Foreskin melanocyte (primary cell): ENCODE measurements at places on chromosomes 12 and 14.

DNA sequence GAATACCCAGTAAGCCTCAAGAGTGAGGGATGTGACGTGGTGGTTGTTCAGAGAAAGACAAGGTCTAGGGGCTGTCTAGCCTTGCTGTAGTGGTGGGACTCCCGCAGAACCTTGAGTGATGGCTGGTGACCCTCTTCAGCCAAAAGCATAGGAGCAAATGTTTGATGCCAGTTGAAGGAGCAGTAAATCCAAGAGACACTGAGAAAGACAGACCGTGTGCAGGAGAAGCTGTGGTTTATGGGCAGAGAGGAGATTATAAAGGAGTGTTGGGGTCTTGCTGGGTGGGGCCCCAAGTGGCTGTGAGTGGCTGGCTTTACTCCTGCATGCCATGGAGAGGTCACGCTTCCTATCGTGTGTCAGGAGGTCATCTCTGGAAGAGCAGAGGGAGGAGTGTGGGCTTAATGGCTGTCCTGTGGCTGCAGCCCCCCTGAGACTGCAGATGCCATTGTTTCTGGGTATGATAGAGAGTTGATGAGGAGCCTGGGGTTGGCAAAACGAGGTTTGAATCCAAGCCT is 152.0 kb upstream of the CCND2 start:
- no peak for DNase-seq

DNA sequence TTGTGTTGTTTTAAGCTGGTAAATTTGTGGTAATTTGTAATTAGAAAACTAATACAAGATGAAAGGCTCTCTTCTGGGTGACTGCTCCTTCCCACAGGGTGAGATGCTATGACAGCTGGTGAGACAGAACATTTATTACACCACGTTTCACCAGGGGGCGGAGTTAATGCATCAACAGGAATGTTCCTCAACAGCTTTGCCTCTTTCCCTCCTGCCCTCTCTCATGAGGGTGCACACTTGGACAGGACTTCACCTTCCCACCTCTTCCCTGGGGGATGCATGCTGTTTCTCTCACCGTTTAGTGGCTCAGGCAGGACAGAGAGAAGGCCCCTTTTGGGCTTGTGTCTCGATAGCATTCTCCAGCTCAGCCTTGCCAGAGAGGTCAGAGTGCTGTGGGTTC is 13.4 kb upstream of the PPP1R1A start:
- DNase-seq, result no peak

- peak; percentile 20 for DNase-seq
Observed at GRCh38 chr14:67285876-67286452, 44.7 kb downstream of the PALS1 start.

GRCh38 chr12:26728205-26729050 is 104.6 kb downstream of the ITPR2 start:
- no peak for DNase-seq

GRCh38 chr12:99332936-99333591 is 314.5 kb upstream of the GARIN6 start:
- no peak for DNase-seq

DNA sequence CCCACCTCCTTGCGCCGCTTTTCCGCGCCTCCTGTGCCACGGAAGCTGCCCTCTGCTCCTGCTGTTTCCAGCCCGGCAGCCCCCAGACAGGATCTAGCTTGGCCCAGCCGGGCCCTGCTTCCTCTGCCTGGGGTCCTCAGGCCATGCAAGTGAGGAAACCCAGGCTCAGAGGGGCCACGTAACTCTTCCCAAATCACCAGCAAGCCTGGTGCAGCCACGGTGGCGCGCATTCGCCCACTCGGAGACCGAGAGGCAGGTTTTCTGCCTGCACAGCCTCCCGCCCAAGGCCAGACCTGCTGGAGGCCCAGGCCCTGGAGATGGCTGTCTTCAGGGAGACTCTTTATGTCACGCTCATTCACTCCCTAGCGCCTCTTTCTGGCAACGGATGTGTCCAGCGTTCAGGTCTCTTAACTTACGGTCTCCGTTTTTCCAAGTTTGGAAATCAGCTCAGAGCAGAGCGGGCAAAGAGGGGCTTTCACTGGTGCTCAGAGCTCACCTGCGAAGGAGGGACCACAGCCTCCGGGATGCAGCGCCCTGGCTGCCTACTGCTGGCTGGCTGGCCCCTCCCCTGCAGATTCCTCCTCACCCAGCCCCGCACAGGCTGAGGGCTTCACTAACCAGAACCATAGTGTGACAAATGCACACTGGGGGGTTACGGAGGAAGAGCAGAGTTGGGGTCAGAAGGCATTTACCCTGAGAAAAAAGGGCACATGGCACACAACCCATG is 20.6 kb upstream of the CEP170B start:
- DNase-seq, result no peak

DNA sequence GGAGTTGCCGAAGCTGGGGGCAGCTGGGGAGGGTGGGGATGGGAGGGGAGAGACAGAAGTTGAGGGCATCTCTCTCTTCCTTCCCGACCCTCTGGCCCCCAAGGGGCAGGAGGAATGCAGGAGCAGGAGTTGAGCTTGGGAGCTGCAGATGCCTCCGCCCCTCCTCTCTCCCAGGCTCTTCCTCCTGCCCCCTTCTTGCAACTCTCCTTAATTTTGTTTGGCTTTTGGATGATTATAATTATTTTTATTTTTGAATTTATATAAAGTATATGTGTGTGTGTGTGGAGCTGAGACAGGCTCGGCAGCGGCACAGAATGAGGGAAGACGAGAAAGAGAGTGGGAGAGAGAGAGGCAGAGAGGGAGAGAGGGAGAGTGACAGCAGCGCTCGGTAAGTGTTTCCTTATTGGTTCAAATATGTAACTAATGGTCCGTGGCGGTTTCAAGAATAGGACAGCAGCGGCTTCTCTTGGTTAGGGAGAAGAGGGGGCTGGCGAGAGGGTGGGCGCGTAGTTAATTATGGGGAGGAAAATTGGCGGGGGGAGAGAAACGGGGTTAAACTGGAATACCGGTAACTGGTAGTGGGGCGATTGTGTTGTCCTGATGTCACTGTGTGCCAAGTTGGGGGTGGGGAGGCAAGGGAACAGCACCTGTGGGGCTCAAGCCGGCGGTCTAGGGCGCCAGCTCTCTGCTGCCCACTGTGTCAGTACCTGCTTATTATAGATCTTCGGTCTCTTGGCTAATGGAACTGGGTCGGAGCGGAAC is 8.4 kb downstream of the HOXC8 start:
- peak; percentile 49 for DNase-seq

- no peak for DNase-seq
Observed at GRCh38 chr12:62794218-62794583, 140.7 kb downstream of the PPM1H start.

DNA sequence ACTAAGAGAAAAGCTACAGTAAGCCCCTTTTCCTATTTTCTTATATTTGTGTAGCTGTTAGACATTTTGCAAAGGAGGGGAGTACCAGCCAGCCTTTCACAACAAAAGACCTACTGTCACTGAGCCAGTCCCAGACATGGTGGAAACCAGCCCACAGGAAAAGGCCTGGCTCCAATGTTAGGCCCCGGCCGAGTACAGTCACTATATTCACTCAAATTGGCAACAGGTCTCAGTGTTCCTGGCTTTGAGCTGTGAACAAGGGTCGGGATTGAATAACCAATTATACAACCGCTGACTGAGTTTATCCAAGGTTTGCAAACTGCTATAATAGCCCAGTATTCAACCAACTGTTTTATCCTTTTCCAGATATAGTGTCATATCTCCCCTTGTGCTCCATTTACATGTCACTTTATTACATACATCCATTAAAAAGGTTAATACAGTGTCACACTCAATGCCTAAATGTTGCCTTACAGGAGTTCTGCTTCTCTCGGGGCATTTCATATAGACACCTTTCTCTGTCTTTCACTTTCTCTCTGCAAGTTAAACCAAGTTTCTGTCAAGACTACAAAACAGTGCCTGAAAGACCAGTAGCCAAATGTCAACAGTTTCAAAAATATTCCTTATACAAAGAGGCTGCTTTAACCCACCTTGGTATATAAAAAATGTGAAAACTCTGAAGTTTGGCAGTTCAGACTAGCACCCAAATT is 178.1 kb downstream of the SOX5 start:
- peak; percentile 81 for DNase-seq

DNA sequence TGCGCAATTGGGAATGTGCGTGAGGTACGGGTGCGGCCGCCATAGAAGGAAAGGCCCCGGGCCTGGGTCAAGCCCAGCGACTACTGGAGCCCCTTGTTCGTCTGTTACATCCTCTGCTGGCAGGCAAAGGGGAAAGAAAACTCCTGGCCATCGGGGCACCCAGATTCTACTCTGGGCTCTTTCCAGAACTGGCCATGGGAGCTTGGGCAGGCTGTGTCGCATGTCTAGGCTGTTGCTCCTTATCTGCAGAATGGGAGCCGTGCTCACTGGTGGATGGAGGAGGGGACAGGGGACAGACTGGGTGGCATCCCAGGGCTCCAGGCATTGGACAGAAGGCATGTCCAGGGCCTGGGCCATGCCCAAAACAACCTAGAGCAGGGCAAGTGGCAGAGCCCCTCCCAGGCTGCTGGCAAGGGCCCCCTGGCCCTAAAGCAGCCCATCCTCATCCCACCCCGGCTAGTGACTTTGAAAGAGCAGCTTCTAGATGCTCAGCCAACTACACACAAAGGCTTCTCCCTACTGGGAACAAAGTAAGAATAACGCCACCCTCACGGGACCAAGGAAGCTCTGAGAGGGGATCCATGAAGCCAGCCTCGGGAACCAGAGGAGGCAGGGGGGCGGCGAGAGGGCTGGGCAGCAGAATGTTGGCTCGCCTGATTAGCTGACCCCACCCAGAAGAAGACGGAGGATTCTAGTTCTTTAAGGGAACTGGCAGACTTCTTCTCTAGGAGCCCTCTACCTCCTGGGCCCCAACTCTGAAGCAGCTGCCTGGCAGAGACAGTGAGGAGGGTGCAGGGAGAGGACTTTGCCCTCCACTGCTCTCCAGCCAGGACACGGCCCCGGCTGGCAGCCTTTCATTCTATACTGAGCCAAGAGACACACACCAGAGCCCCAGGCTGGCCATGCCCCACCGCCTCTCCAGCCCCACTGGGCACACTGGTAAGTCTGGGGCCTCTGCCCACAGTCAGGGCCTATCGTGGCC is 96.8 kb downstream of the SINHCAF start:
- no peak for DNase-seq

DNA sequence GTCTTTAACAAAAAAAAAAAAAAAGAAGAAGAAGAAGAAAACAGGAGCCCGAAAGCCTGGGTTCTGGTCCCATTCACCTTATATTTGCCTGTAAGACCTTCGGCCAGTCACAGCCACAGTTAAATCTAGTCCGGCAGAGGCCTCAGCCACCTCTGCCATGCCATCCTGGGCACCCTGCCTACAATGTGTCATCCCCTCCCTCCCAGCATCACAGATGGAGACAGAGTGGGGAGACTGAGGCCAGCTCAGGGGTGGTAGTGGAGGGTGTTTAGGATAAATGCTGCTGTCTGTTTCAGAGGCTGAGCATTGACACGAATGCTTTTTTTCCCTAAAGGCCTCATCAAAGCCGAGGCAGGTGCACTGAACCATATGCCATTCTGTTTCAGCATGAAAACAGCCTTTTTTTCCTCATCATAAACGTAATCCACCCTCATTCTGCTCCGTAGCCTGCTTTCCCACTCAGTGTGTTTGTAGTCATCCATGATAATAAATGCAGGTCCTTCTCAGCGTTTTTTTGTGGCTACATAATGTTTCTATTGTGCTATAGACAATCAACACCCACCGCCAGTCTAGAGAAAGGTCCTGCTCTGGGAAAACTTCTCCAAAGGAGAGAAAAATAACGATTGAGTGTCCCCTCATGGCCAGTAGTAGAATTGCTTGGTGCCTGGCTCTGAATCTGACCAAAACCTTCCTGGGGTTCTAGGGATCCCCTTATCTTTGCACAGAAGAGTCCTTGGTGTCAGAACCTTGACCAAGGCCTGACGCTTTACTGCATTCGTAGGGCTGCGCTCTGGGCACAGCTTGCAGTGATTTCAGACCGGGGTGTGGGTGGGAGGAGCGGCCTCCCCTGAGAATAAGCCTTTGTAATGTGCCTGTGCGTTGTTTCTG is 41.1 kb upstream of the TSPAN9 start:
- DNase-seq, result peak; percentile 27

- DNase-seq, result no peak
Observed at GRCh38 chr14:72052356-72052755, 120.1 kb downstream of the RGS6 start.

- DNase-seq, result no peak
Observed at GRCh38 chr12:111404362-111405148, 1.2 kb upstream of the SH2B3 start.

- peak; percentile 24 for DNase-seq
Observed at GRCh38 chr12:67483871-67484554, 164.5 kb upstream of the DYRK2 start.
